ENCODE measurements at places on chromosomes 1 and 21.

- DNase-seq, result no peak
Observed at GRCh38 chr1:79197421-79197820, 190.9 kb upstream of the ADGRL4 start.

DNA sequence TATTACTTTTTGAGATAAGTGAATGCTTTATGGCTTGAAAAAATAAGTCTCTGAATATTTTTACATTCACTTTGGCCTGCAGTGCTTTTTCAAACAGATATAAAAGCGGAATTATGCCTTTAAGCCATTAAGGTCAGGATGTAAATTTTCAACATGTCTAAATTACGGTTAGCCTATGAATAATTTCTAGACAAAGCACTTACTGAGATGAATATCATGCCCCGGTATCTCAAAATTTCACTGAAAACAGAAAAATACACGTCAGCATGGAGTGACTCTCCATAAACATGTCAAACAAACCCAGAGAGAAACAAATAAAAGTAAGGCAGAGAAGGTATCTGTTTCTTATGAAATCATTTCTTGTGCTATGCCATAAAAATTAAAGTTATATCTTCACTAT, 853.9 kb downstream of the KCNT2 start:
- DNase-seq, result no peak

DNA sequence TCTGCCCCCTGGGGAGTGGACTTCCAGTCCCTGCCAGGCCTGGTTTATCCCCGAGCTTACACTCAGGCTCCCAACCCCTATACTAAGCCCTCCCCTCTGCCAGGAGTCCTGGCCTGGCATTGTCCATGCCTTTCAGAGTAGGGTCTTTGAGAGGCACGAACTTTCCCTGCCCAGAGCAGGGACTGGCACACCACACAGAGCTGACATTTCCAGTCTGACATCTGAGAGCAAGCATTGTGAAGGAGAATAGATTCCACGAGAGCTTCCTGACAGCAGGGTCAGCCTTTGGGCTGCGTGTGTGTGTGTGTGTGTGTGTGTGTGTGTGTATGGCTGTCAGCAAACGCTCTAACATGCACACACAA, 59.5 kb upstream of the LAPTM5 start:
- DNase-seq, result no peak

DNA sequence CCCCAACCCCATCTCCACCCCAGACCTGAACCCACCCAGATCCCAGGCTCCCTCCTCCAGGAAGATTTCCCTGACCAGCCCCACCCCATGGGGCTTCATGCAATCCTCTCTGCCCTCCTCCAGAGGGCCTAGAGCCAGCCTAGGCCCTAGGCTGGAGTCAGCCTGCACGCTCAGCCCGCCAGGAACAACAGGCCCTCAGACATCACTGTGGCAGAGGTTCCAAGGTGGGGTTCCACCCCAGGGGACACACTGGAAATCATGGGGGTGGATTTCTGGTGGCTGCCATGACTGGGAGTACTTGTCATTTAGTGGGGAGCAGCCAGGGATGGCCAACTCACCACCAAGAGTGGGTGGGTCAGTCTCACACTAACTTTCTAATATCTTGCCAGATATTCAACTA, 122.0 kb downstream of the GLIS1 start:
- no peak for DNase-seq

- no peak for DNase-seq
Observed at GRCh38 chr1:196732526-196732925, 42.1 kb upstream of the CFHR3 start.

DNA sequence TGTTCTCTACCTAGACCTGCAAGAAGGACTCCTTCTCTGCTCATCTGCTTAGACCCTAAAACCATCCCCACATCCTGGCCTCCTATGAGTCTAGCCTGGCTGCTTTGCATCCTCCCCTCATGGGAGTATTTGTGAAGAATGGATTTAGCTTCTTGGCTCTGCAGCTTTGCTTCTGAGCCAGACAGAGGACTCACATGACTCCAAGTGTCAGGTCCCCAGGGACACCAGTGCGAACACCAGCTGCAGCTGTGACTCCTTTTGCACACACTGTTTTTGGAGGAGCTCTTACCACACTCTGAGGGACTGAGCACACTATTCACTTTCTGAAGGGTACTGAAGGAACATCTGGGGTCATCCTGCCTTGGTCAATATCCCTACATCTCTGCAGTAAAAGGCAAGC, 131.8 kb upstream of the SGIP1 start:
- DNase-seq, result no peak

- DNase-seq, result no peak
Observed at GRCh38 chr1:27037518-27037917, 24.9 kb upstream of the TENT5B start.

GRCh38 chr1:59128239-59128736, 168.6 kb upstream of the FGGY start:
- no peak for DNase-seq

- DNase-seq, result no peak
Observed at GRCh38 chr1:161261261-161262235, 3.0 kb downstream of the PCP4L1 start.

DNA sequence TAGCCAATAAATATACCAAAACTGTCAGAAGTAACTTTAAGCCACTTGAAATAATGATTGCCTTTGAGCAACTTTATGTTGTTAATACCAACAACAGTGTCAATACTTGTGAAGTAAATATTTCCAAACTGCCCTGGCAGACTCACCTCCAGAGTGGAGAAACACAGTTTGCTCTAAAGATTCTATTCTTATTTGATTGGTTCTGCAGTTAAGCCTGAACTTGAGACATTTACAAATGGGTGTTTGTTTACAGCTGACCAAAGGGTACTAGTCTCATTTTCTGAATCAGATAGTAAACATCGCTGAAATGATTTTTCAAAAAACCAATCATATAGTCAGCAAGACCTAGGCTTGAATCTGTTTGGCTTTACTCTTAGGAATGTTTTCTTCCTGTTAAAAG, 1.3 kb upstream of the MYOC start:
- DNase-seq, result no peak

- DNase-seq, result no peak
Observed at GRCh38 chr1:3899754-3900149, 320 bp downstream of the C1orf174 start.

DNA sequence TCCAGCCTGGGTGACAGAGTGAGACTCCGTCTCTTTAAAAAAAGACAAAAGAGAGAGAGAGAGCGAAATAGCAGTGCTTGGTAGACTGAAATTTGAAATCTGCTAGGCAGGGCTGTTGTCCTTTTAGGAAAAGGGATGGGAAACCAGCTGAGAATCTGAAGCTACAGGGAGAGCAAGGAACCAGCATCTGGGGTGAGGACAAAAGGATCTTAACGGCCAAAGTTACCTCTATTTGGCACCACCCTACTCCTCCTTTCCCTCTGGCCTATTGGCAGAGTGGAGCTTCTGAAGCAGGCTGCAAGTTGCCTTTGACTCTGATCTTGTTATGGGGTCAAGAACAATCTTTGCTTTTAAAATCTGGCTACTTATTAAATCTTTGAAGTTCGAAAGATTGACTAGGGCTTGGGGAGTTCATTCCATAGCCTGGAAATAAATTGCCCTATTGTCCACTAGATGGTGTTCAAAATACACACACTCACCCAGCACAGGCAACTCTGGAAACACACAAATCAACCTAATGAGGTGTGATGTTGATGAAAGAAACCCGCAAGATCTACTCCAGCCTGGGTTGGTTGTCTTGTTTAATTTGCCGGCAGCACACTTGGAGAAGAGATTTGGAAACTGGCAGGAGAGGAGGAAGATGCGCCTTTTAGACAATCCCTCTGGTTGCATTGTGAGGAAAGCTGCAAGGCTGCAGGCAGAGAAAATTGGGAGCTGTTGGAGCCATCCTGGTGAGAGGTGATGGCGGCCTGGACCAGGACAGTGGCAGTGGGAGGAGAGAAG, 16.5 kb upstream of the PARP1 start:
- DNase-seq, result no peak

DNA sequence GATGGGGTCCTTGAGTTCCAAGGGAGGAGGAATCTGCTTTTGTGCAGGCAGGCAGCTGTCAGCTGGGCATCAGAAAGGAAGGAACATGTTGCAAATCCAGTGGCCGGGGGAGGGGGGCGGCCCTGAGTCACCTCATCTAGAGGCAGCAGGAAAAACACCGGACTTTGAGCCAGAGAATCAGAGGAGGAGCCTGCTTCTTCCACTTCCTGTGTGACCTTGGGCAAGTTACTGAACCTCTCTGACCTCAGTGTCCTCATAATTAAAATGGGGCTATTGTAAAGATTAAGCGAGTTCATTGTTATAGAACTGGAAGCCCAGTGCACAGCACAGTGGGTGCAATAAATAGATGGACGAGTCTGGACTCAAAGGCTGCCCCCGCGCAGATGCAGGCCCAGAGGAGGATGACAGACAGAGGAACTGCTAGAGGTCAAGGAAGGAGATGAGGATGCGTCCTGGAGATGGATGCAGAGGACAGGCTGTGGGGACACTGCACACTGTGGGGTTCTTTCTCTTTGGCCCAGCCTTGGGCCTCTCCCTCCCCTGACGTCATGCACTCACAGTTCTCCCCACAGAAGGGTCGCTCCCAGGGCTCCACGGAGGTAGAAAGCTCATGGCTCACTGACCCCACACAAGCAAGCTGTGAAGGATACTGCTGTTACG, 714.3 kb downstream of the MATN1 start:
- DNase-seq, result no peak

DNA sequence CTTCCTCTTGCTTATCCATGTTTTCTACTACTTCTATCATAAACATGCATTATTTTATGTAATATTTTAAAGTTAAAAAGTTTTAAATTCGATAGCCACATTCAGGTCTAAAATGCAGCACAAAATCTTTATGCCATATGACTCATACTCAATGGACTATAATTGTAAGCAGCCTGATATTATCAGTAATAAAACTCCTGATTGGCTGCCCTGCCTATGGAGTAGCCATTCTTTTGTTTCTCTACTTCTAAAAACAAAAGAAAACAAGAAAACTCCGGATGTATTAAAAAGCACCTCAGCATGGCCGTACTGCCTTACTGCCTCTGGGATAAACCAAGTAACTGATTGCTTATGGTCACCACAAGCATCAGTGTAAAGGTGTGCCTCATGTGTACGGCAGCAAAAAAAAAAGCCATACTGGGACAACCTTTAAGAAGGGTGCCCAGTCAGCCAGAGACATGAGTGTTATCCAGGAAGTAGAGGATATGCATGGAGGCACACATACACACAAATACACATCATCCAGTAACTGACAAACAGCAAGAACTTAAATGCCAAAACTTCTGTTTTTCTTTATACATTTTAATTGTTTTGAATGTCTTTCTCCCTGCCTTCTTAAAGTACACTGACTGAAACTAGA, 9.2 kb downstream of the SLC35D1 start:
- no peak for DNase-seq

DNA sequence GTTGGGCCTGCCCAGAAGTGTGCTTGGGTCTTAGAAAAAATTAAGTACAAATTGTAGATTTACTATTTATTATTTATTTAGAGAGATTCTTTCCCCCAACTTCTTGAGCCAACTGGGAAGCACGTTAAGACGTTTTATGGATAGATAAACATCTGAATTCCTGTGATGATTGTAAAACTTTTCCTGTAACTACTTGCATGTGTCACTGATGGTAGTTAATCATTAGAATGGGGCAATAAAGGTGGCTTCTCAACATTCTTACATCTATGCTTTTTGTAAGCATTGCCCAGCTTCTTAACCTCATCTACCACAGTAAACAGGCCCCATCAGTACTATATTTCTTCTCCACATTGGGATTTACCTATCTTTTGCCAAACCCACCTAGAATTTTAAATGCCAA, 559.8 kb downstream of the LMO4 start:
- DNase-seq, result peak; percentile 8

GRCh38 chr1:81221564-81221963, 579.2 kb upstream of the ADGRL2 start:
- DNase-seq, result no peak

- DNase-seq, result no peak
Observed at GRCh38 chr1:244237445-244237844, 186.4 kb downstream of the ZBTB18 start.

DNA sequence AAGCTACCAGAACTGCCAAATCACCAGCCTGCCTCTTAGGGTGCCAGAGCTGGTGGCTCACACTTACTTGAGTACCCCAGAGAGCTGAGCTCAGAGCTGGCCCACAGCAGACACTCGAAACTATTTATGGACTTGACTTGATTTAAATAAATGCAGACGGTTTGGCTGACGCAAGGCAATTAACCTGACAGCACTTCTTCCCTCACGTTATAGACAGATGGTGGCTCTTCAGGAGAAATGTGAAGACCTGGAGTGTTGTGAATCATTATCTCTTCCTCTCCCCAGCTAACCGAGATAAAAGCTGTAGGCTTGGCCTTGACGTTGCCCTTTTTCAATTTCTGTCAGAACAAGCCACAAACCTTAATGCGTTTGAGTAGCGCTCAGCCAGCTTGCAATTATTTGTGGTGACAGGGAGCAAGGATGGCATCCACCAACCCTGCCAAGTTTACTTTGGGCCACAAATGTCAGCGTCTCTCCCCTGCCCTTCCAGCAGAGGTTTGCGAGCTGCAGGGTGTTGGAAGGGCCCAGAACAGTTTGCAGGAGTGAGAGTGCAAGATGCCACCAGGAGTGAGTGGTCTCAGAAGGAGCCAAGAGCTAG, 34.0 kb upstream of the BCAR3 start:
- no peak for DNase-seq

- DNase-seq, result no peak
Observed at GRCh38 chr1:155794605-155795245, 62.3 kb downstream of the GON4L start.

DNA sequence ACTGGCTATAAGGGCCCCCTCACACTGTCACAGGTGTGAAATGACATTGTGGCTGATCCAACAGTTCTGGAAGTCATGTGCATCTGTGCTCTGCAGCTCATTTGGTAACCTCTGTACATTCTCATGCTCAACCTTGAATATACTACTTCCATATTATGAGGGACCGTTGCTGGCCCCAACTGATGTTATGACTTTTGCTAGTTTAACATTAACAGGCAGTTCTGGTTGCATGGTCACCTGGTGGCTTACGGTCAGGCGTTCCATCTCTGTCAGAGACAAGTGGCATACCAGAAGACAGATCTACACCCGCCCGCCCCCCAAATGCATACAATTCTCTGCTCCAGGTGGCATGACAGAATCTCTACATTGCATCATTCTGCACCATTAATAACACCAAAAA, 6.0 kb upstream of the DIP2A start:
- DNase-seq, result no peak

DNA sequence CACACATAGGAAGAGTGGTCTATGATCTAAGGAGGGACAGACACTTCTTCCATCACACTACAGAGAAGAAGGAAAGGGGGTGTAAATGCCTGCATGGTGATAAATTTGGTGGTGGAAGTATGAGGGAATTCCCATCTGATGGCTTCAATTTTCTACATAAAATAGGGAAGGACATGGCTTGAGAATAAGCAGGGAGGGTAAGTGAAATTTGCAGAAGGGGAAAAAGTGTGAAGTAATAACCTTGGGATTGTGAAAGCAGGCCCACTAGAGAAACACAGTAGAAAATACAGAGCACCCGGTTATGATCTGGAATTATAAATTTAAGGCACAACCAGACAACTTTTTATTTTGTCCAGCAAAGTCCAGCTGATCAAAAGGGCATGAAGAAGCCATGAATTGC, 22.7 kb upstream of the HIVEP3 start:
- no peak for DNase-seq
